ENCODE measurements at places on chromosomes 5 and 9.

DNA sequence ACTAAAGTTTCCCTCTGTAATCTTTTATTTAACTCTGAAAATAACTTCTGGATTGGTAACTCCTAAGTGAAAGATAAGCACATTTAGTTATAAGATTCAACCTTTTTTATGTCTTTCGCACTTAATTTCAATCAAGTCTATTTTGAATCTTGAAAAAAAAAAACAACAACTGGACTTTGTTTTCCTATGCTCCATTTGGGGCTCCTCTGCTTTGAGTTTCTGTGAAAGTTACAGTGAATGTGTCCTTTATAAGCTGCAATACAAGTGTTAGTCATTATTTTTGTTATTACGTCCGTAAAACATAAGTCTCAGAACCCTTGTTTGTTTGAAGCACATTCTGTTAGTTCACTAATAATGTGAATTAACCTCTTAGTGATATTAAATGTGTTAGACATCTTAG lies 276.8 kb downstream of the ADAMTS6 start:
- peaks cover 66% of the 10 kb centered on the region for H3K4me1 ChIP-seq
- no peak overlapping the region for H3K4me3 ChIP-seq
- peak overlapping the region; percentile 97 for H3K27ac ChIP-seq
- DNase-seq = no peak
- peaks cover 22% of the 10 kb centered on the region for H3K36me3 ChIP-seq

GRCh38 chr5:175657593-175658271 lies at the start of gene HRH2:
HRH2 (plus strand) TSS chr5:175658071; CDS start chr5:175683234, 25,163 bp downstream.
- H3K27me3 ChIP-seq = no peaks in the 10 kb centered on the region
- DNase-seq = peak; percentile 90
- no peak within 1 kb of the TSS for H3K27ac ChIP-seq
- peaks cover 4% of the 10 kb centered on the region for H3K4me1 ChIP-seq

DNA sequence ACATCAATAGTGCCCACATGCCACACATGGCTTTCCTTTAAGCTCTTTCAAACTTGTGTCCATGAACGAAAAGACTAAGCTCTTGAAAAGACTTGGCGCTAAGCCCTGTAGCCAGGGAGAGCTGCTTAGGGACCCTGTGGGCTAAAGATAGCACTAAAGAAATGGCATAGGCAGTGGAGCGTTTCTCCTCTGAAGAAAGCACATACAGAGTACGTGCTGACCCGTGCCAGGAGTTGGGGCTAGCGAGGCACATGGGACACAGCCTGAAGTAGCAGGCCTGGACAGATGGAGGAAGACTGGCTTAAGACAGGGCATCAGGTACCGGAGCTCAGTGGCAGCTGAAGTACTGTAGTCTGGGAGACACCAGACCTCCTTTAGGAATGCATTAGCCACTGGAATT lies 39.7 kb downstream of the ADGRV1 start:
- H3K27me3 ChIP-seq = no peaks in the 10 kb centered on the region
- H3K4me1 ChIP-seq = no peaks in the 10 kb centered on the region
- H3K27ac ChIP-seq = no peak overlapping the region
- no peak overlapping the region for H3K4me3 ChIP-seq
- DNase-seq = no peak
- H3K36me3 ChIP-seq = no peaks in the 10 kb centered on the region

- H3K4me1 ChIP-seq = no peaks in the 10 kb centered on the region
- no peaks in the 10 kb centered on the region for H3K36me3 ChIP-seq
- no peak overlapping the region for H3K4me3 ChIP-seq
- DNase-seq = no peak
- H3K27ac ChIP-seq = no peak overlapping the region
Observed at GRCh38 chr5:156920042-156920860, 42.8 kb downstream of the TIMD4 start.

DNA sequence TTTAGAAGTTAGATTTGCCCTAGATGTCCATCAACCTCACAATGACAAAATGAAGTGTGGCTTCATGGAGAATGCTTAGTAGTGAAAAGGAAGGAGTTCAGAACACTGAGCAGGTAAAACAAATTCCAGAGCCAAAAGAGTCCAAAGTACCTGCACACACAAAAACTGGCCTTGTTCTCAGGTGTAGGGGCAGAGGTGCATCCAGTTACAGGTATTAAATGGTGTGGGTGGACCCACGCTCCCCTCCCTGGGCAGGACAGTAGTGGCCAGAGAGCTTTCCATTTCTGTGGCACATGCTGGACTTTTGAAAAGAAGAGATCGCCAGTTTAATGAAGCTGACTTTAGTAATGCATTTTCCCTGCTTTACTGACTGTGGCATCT lies 47.2 kb downstream of the SECISBP2 start:
- no peak overlapping the region for H3K27ac ChIP-seq
- H3K4me1 ChIP-seq = no peaks in the 10 kb centered on the region
- H3K27me3 ChIP-seq = no peaks in the 10 kb centered on the region
- H3K36me3 ChIP-seq = peaks cover 15% of the 10 kb centered on the region
- H3K4me3 ChIP-seq = no peak overlapping the region

DNA sequence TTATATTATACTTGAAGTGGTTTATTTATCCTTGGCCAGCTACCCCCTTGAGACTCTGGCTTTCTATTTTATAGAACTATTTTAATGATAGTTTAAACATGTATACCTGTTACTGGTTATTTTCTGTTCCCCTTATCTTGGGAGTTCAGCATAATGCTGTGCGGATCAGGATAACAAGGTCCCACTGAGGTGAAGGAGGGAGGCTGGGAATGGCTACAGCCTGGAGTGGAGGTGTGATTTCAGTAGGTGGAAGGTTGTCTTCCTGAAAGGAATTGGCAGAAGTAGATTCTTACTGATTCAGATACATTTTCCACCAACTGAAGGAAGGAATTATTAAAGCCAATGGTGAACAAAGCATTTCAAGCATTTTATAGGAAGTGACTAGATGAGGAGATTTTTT lies 38.9 kb downstream of the PAM start:
- no peak for DNase-seq
- H3K4me1 ChIP-seq = no peaks in the 10 kb centered on the region
- no peaks in the 10 kb centered on the region for H3K36me3 ChIP-seq
- H3K4me3 ChIP-seq = no peak overlapping the region
- H3K27me3 ChIP-seq = no peaks in the 10 kb centered on the region

GRCh38 chr9:8437259-8437658 lies 637.7 kb upstream of the DMAC1 start:
- H3K27me3 ChIP-seq = no peaks in the 10 kb centered on the region
- no peak for DNase-seq
- no peak overlapping the region for H3K27ac ChIP-seq
- no peak overlapping the region for H3K4me3 ChIP-seq

DNA sequence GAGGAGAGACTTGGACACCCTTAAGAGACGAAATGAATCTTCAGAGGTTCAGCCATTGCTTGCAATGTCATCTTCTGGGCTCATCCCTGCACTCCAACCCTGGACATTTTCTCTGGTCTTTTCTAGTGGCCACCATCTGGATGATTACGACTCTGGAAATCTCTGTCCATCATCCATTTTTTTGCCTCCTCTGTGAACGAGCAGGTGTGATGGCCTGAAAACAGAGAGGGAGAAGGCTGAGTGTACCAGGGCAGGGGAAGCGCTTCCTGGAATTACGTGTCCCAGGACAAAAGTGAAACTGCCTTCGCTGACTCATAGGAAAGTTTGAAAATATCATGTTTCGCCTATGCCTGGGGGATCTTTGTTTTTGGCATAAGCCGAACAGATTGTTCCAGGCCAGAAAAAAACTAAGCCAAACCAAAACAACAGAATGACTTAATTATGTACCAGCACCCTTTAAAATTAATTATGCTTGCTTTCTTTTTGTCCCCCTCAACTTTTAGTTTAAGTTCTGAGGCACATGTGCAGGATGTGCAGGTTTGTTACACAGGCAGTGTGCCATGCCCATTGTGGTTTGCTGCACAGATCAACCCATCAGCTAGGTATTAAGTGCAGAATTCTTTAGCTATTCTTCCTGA lies 31.9 kb downstream of the ANKRD33B start:
- H3K27me3 ChIP-seq = no peaks in the 10 kb centered on the region
- no peaks in the 10 kb centered on the region for H3K36me3 ChIP-seq
- H3K4me3 ChIP-seq = peak overlapping the region; percentile 51
- DNase-seq = peak; percentile 92

- peaks cover 25% of the 10 kb centered on the region for H3K4me1 ChIP-seq
- H3K4me3 ChIP-seq = peak within 1 kb of the TSS; percentile 69
- H3K27ac ChIP-seq = peak within 1 kb of the TSS; percentile 29
- peaks cover 51% of the 10 kb centered on the region for H3K27me3 ChIP-seq
Observed at GRCh38 chr9:132409828-132410528, at the start of gene CFAP77. CFAP77 (plus strand) TSS chr9:132410211; CDS start chr9:132410272, 61 bp downstream.

DNA sequence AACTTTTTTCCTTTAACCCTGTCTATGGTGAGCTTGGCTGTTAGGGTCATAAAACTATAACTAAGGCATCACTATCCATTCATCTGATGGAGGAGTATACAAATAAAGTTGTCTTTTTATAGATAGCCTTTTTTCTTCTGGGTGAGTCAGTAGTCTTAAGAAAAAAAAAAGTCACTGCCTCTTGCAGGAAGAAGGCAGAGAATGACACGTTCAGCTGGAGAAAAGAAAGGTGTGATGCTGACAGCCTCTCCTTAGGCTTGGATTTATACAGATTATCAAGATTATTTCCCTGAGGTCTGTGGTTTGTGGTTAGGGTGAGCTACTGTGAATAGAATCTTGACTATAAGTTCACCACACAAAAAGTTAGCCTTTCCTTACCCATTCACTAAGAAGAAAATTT lies 23.0 kb downstream of the EPB41L4B start:
- peaks cover 5% of the 10 kb centered on the region for H3K4me1 ChIP-seq
- DNase-seq = no peak
- H3K27me3 ChIP-seq = peaks cover 24% of the 10 kb centered on the region
- no peaks in the 10 kb centered on the region for H3K36me3 ChIP-seq

DNA sequence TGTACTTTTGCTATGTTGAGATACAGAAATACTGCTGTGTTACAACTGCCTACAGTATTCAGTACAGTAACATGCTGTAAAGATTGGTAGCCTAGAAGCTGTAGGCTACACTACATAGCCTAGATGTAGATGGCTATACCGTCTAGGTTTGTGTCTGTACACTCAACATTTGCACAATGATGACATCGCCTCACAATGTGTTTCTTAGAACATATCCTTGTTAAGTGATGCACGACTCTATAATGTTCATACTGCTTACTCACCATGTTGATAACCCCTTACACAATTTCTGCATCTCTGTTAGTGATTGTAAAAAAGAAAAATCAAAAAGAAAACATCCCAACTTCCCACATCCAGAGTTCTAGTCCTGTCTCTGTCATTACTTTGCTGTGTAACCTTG lies 450.0 kb downstream of the CCDC171 start:
- no peak for DNase-seq
- no peaks in the 10 kb centered on the region for H3K36me3 ChIP-seq
- peak overlapping the region; percentile 52 for H3K27ac ChIP-seq
- no peaks in the 10 kb centered on the region for H3K27me3 ChIP-seq
- no peak overlapping the region for H3K4me3 ChIP-seq

DNA sequence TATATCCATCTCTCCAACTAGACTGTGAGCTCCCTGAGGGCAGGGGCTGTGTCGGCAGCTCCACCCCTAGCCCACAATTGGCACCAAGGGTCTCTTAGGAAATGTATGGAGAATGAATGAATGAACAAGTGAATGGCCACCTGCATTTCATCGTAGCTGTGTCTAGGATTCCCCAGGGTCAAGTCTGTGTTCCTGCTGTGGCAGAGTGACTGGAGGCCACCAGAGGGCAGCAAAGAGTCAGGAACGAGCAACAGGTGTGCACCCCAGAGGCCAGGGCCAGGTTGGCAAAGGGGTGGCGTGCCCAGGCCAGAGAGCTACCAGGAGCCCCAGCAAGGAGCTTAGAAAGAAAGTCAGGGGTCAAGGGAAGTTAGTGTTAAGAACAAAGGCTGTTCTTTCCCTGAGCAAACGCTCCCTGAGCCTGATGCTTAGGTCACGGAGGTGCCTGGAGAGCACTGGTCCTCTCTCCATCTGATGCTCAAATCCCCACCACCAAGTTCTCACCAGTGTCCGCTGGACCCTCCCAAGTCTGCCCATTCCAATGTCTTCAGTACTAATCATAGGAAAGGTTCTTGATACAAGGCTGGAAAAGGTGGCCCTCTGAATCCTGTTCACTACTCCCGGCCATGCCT lies 160.7 kb downstream of the PAX5 start:
- DNase-seq = peak; percentile 96
- no peaks in the 10 kb centered on the region for H3K36me3 ChIP-seq
- no peak overlapping the region for H3K4me3 ChIP-seq
- no peaks in the 10 kb centered on the region for H3K4me1 ChIP-seq
- no peak overlapping the region for H3K27ac ChIP-seq
- H3K27me3 ChIP-seq = peaks cover 45% of the 10 kb centered on the region

DNA sequence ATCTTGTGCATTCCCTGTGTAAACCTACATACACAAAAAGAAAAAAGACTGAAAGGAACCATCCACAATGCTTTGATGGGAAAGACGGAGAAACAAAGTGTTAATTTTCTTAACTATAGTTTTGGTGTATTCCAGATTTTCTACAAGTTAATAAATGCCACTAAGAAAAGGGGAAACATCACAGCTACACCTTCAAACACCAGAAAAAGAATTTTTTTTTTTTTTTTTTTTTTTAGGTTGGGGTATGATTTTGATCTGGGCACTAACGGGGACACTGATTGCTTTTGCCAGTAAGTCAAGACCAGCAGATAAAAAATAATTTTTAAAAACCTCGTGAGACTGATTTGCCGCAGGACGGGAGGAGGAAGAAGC lies 334 bp upstream of the THG1L start:
- peaks cover 10% of the 10 kb centered on the region for H3K4me1 ChIP-seq
- peaks cover 19% of the 10 kb centered on the region for H3K36me3 ChIP-seq
- H3K27me3 ChIP-seq = no peaks in the 10 kb centered on the region
- H3K27ac ChIP-seq = peak overlapping the region; percentile 92
- H3K4me3 ChIP-seq = peak overlapping the region; percentile 90

DNA sequence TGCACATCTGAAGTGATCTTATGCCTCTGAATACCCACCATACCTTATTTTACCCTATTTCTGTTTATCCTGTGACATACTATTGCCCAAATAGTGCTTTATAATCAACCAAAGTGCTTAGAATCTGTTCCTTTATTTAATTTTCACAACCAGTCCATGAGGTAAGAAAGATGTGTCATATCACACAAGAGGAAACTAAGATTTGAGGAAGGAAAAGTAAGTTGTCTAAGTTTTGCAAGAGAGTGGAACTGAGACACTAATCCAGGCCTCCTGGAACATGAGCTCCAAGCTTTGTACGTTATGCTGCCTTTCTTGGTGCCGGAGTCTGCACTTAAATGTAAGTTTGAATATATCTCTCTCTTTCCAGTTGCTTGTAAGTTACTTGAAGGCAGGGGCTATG lies 17.2 kb downstream of the KDM3B start:
- H3K4me1 ChIP-seq = peaks cover 6% of the 10 kb centered on the region
- peaks cover 14% of the 10 kb centered on the region for H3K36me3 ChIP-seq
- no peaks in the 10 kb centered on the region for H3K27me3 ChIP-seq

DNA sequence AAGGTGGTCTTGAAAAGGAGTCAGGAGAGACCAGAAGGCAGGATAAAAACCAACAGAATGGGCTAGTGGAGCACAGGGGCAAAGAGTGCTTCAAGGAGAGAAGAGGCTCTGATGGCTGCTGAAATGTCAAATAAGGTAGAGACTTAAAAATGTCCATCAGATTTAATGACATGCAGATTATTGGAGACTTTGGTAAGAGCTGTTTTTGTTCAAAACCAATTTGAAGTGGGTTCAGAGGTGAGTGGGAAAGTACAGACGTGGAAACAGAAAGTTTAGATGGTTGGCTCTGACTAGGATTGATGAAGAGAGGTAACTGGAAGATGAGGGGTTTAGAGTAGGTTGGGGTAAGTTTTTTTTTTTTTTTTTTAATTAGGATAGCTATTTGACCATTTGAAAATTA lies 14.1 kb downstream of the SLC25A46 start:
- peaks cover 24% of the 10 kb centered on the region for H3K36me3 ChIP-seq
- no peak overlapping the region for H3K27ac ChIP-seq
- H3K27me3 ChIP-seq = no peaks in the 10 kb centered on the region
- H3K4me3 ChIP-seq = no peak overlapping the region

- no peak overlapping the region for H3K4me3 ChIP-seq
- DNase-seq = no peak
- no peaks in the 10 kb centered on the region for H3K27me3 ChIP-seq
- H3K36me3 ChIP-seq = no peaks in the 10 kb centered on the region
Observed at GRCh38 chr5:159249158-159249557, 13.9 kb upstream of the UBLCP1 start.
